ENCODE measurements at places on chromosomes 2 and 18.

DNA sequence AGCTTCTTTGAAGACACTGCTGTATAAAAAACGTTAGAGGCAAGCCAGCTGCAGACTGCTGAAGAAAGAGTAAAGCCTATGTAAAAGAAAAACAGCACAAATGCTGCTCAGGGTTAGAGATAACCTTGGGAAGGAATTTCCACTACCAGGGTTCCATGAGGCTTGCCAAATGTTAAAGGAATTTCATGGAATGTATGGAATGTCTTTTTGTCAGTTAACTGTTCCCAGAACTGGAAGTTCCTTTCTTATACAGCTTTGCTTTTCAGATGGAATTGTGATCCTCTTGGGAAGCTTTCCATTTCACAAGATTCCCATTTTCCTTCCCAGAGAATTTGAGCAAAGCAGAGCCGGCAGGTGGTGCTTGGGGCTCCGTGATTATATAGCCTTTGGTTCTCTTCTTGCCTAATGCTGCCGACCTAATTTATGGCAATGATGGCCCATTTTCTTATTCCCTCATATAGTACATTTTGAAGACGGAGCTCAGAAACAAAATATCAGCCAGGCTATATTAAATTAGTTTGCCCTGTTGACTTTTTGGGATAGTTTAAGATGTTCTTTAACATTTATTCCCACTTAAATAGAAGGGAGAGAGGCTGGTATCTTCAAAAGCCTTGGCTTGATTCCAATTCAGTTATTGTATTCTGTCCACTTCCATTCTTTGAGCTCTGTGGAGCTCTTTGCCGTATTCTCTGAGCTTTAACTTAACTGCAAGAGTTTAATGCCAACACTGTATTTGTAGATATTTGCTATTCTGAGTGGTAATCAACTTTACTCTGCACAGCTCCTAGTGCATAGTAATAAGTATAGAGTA lies 162.3 kb downstream of the PHLPP1 start:
- DNase-seq, result no peak

DNA sequence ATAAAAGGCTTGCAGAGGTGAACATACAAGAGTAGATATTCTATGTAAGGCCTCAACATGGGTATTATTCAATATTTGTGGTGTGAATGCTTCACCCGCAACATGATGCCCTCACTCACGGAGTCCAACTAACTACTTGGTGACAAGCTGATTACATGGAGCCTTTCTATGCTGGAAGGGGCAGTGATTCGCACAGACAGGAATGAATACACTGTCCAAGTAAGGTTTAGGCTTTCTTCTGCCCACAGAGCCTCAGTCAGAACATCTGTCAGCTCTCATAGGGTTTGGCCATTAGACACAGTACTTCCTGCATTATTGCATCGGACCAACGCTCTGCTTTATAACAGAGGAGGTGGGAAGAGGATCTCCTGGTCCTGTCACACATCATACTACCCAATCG lies 80.3 kb upstream of the SLC35G4 start:
- no peak for DNase-seq

GRCh38 chr2:217609952-217610351 lies 392.8 kb downstream of the TNS1 start:
- peak; percentile 12 for DNase-seq

DNA sequence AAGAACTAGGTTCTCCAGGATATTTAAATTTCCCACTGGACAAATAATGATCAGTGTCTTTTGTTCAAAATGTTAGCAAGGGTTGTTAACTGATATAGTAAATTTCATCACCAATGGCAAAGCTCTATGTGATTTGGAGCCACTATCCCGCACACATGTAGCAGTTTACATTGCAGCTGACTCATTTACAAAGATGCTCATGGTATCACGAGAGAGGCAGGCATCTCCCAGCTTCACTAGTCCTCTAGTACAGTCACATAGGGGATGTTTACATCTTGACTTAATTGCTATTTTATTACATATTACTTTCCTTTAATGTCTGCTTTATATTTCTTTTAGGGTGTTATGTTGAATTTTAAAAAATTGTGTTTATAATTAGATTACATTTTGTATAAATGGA lies 30.7 kb downstream of the KCNE4 start:
- no peak for DNase-seq

- DNase-seq, result peak; percentile 77
Observed at GRCh38 chr2:106085181-106085940, 108.7 kb downstream of the UXS1 start.

- peak; percentile 71 for DNase-seq
Observed at GRCh38 chr2:172288603-172289002, 138.8 kb upstream of the ITGA6 start.

Measured in CD4-positive, alpha-beta T cell treated with Interleukin-6 for 4 hours (primary cell).